Activated T-helper 1 cell treated with Interleukin-2 at 50 U/mL for 16 hours (primary cell): ENCODE measurements at places on chromosomes 12 and 14.

DNA sequence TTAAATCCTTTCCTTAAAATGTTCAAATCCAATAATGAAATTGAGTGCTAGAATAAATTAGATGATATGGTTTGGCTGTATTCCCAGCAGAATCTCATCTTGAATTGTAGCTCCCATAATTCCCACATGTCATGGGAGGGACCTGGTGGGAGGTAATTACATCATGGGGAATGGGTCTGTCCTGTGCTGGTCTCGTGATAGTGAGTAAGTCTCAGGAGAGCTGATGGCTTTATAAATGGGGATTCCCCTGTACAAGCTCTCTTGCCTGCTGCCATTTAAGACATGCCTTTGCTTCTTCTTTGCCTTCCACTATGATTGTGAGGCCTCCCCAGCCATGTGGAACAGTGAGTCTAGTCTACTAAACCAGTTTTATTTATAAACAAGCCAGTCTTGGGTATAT, 508.5 kb downstream of the ETNK1 start:
- DNase-seq, result no peak

GRCh38 chr12:12159988-12160387, 89.2 kb downstream of the BCL2L14 start:
- DNase-seq, result no peak

GRCh38 chr12:75825686-75826085, 205.9 kb downstream of the PHLDA1 start:
- DNase-seq, result no peak

- no peak for DNase-seq
Observed at GRCh38 chr12:120774169-120774916, 48.7 kb downstream of the ACADS start.

- no peak for DNase-seq
Observed at GRCh38 chr14:20578784-20579502, 8.9 kb downstream of the RNASE11 start.

GRCh38 chr12:52650520-52651081, 1.4 kb downstream of the KRT2 start:
- DNase-seq, result no peak

GRCh38 chr12:34625116-34625515, 602.8 kb downstream of the ALG10 start:
- no peak for DNase-seq

DNA sequence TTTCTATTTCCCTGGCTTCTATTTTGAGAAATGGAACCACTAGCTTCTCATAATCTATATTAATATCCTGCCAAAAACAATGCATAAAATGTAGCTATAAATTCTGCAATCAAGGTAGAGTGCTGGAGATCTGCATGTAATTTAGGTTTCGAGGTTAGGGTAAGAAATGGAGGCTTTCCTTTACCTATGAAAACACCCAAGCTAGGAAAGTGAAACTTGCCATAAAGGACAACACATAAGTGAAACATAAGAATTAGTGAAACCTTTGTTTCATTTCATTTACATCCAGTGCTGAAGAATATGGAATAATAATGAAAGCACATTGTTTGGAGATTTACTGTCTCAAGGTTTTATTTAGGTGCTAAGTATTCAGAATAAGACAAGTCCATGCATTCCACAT, 9.7 kb downstream of the CLEC2A start:
- DNase-seq, result no peak

DNA sequence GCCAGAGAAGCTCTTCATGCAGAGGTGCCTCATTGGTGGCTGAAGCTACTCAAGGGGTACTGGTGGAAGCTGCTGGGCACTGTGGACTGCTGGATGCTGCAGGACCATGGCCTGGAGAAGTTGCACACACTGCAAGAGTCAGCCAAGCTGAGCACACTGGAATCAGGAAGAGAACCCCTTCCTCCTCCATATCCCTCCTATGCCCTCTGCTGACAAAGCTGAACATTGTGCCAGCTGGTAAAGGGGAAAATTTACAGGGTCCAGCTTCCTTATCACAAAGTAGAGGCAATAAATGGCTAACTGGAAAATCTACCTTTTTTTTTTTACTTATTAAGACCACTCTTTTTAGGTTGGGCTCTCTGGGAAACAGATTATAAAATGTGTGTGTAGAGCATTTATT, 6.5 kb downstream of the CCDC175 start:
- DNase-seq, result no peak

DNA sequence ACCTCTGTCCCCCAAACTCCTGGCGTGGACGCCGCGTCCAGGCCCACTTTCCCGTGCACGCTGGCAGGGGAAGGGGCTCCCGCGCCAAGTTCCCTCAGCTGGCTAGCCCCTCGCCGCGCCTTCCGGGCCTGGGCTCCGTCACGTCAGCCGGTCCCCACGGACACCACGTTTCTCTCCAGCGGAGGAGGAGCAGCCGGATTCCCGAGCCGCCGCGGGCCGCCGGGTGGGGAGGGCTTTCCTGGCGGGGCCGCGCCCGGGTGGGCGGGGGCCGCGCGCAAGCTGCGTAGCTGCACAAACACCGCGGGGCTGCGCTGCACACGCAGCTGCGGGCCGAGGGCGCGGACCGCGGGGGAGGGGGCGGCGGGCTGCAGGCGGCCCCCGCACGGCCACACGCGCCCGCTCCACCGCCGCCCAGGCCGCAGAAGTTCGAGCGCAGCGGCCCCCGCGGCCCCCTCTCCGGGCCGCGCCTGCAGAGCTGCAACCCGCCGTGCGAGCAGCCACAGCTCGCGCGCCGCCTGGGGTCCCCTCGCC, 45.1 kb upstream of the PNMA1 start:
- no peak for DNase-seq

DNA sequence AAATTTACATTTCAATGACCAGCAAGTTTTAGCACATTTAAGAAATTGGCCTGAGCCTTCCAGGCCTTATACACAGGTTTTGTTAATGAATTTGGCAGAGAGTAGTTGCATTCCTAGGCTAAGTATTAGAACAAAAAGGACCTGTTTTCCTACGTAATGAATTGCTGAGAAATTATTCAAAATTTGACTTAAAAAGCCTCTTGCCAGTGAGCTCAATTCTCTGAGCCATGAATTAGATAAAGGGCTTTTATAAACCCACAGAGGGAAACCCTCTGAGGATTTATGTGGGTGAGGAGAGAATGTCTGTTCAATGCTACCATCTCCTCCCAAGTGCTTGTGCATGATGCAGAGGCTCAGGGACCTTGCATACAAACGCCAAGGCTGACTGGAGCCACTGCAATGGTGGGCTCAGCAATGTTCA, 94.5 kb upstream of the PELI2 start:
- DNase-seq, result no peak

GRCh38 chr14:32343926-32344430, 14.9 kb downstream of the AKAP6 start:
- no peak for DNase-seq

- no peak for DNase-seq
Observed at GRCh38 chr12:94743174-94743573, 92.8 kb upstream of the TMCC3 start.

GRCh38 chr12:66599816-66600215, 79.1 kb downstream of the GRIP1 start:
- DNase-seq, result no peak

DNA sequence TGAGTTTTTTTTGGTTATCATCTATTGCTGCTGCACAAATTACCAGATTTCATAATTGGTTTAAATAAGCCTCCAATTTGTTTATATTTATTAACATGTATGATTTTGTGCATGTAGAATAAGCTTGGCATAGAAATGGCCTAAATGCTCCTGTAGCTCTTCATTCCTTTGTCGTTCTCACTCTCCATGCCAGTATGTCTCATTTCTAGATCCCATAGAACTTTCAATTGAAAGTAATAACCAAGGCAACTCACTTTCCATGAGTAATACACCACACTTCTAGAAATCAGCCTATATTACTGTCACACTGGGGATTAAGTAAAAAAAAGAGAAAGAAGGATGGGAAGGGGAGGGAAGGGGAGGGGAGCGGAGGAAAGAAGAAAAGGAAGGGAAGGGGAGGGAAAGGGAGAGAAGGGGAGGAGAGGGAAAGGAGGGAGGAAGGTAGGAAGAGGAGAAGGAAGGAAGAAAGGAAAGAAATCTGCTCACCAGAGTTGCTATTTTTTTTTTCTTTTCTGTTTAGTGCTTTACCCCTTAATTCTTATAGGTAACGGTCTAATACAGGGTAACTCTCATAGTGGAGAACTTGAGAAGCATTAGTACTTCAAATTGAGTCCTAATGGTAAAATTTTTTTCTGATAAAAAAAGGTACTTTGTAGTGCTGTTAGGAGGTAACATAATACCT, 45.6 kb downstream of the MDM2 start:
- DNase-seq, result no peak

DNA sequence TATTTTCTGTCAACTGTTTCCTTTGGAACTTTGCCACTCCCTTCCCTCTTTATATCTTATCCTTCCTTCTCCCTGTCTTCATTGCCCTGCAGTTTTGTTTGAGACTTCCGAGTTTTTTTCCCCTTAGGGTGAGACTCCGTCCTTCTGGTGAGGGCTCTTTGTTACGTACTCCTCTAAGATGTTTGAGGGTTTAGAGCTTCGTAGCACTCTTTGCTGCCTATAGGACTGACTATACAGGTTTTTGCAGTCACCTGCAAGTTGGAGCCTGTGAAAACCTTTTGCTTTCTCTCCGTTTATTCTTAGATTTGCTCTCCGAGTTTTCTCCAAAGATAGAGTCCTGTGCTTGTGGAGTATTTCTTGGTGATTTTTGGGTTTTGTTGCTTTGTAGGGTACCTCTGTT, 41.7 kb upstream of the MYRFL start:
- DNase-seq, result no peak

DNA sequence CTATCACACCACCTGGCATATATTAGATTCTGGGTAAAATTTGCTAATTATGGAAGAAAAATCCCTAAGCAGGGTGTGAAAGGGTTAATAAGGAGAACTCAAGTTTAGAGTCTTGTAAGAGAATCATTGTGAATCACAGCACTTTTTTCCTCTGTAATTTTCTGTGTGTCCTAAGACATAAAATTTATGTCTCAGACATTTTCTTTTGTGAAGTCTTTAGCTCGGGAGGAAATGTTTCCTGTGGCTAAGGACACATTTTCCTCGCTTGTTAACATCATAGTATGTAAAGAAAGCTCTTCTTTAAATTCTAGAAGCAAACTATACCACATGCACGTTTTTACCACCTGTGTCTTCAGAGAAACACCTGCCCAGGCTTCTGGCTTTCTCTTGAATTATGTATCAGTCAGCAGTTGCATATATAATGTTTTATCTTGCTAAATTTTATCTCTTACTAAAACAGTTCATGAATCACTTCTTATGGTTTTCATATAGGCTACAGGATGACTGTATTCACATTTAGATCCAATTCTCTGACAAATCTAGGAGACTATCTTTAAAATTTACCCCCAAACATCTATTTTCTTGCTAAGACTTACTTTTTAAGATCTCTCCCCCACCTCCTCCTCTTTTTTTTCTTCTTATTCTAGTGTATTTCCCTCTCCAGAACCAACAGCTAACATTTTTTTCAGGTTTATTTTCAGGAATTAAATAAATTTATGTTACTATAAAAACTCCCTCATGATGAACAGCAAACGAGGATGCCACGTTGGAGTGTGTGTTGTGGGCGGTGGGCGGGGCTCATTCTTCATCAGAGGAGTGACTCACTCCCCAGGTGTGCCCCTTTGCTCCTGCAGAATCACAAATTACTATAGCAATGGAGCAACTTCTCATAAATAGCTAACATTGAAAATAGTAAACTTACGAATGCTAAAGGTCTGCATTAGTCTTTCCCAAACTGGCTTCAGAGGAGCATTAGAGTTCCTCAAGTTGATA, 11.6 kb upstream of the CSRP2 start:
- DNase-seq, result no peak

DNA sequence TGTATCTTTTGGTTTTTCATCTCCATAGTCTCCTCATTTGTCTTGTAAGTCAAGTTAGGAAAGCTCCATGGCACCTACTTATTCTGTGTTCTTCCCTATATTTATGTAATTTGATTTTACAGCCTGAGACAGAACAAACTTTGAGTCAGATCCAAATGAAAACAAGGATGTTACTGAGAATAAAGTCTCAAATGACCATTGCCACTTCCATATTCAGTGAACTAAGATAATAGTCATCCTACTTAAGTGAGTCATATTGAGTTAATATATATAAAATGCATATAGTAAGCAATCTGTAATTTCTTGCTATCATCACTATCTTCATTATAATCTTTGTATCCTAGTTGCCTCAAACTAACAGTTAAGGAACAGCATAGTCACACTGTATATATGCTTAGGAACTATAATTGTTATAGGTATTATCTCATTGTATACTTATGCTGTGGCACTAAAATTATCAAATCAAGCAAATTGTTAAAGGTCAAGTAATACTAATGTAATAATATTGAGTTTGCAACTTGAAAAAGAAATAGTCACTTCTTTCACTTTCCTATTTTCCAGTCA, 30.8 kb downstream of the TMTC3 start:
- DNase-seq, result no peak

DNA sequence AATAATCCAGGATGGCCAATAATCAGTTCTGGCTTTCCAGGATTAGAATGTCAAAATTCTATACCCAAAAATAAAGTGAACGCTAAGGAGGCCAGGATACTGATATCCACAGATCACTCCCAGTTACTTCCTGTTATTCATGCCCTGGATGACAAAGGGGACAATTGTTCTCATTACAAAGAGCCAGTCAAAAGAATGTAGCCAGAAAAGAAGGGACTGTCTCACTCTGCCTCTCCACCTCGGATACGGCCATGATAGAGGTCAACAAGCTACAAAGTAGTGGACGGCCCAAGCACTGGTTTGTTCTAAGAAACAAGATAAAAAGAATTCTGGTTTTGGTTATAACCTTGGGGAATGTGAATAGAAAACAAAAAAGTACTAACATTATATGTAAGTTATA, 116.1 kb upstream of the ATF7IP start:
- no peak for DNase-seq

DNA sequence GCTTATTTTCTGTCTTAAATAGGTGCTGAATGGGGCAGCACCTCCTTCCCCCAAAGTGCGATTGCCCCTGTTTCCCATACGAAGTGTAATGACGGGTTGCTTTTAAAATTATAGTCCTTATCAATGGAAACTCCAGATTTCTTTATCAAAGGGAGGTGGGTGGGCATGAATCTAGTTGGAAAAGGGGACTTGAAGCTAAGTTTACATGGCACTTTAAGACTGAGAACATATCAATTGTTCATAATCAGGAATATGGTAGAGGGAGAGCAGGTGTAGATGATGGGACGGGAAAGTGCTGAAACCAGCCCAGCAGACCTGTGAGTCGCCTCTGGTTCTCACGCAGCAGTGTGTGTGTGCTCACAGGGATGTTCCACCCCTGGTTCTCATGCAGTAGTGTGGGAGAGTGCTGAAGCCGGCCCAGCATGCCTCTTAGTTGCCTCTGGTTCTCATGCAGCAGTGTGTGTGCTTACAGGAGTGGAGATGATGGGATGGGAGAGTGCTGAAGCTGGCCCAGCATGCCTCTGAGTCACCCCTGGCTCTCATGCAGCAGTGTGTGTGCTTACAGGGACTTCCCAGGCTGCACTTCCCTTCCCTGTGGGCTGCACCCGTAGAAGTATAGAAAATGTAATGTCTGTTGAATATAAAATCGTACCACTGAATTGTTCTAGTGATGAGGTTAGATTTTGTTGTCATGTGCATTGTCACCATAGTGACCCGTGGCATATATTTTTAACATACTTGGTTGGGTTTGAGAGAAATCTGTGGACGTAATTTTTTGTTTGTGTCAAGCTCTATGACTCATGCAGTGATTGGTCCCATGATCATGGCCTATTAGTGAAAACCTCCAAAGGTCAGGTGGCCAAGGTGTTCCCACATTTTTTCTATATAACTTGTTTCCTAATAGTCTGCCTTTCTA, 51.6 kb downstream of the GPATCH2L start:
- DNase-seq, result no peak
